ENCODE measurements at places on chromosomes 2 and 18. TPM values are rescaled to one million over a fixed set of nuclear protein-coding genes. Genes with fewer than 3 reads are reported as not detected.

DNA sequence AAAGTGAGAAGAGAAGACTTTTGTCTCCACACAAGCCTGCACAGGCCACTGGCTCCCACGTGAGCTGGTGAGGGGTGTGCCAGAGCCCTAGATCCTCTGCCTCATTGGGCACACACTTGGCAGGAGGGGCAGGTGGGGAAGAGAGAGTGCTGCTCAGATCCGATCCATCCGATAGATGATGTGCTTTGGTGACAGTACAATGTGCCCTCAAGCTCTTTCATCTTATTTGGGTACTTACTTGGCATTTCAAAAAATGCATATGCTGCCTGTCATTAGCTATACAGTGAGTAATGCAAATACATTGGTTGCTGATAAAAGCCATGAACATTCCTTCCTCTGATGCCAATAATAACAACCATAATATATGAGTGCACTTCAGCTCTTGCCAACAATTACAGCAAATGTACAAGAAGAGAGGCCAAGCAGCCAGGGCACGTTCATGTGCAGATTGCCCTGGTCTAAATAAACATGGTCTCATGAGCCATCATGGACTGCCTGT lies 255.3 kb downstream of the VAPA start:
- no peak for DNase-seq

DNA sequence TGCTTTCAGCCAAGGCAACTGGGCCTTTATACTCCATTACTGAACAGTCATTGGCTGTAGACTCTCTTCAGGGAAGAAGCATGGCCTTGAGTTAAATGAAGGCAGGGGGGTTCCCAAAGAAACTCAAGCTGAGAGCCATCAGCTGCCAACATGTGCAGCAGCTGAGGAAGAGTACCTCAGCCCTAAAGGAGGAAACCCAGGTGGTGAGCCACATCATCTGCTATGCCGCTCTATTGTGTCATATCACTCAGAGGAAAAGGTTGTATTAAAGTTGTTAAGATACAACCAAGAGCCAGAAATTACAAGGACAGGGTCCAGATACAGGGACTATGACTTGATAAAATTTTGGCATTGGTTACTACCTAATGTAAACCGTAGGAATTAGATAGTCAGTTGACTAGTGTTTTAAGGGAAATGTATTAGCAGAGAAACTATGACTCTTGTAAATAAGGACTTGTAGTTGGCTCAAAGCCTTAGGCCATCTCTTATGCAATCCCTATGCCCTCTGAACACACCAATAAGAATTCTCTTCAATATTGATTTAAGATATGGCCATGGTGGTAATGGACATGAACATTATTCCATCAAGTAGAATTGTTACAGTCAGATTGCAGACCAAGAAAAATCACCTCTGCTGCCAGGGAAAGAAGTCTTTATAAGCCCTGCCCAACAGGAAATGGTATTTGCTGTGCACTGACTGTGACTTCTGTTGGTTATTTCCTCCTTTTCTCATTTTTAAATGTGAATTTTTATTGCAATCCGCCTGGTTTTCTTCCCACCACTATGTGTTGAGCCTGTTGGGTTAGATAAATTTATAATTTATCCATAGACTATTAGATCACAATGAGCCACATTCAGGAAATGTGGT lies 9.2 kb upstream of the LRPPRC start:
- DNase-seq, result no peak

DNA sequence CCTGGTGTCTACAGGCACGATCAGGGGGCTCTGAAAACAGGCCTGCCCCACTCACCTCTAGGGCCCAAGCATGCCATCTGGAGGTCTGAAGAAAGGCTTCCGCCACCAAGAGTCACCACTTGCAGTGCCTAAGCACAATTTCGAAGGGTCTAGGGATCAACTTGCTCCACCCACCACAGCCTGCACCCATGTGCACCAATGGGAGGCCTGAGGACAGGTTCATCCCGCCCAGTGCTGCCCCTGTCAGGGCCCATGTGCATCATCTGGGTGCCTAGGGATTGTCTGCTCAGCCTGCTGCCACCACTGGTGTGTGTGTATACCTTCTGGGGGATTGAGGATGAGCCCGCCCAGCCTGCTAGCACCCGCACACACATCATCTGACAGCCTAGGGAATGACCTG lies 121.0 kb upstream of the ACVR1C start:
- no peak for DNase-seq

GRCh38 chr2:39730685-39731302 lies 48.3 kb downstream of the THUMPD2 start:
- DNase-seq, result no peak

- no peak for DNase-seq
Observed at GRCh38 chr2:198072655-198073054, 268.3 kb downstream of the PLCL1 start.

DNA sequence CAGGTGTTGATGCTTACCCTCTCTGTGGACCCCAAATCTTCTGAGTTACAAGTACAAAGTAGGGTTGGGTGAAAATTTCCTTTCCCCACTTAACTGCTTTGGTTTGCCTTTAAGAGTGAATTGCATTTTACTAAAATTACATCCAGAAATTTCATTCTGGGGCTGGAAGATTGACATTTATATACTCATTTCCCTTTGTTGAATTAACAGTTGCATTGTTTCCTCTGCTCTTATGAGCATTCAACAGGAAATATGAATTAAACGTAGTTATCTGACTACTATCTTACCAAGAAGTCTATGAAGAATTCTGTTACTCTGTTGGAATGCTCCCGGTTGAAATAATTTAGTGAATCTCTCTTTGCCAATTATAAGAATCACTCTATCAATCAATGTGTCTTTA lies 1231.1 kb upstream of the NXPH2 start:
- no peak for DNase-seq

GRCh38 chr2:42170619-42171395 lies 1.7 kb downstream of the EML4 start:
- no peak for DNase-seq

GRCh38 chr2:40546439-40547191 lies 94.7 kb upstream of the SLC8A1 start:
- DNase-seq, result no peak

- DNase-seq, result no peak
Observed at GRCh38 chr18:49819823-49820671, 6.7 kb upstream of the ACAA2 start.

DNA sequence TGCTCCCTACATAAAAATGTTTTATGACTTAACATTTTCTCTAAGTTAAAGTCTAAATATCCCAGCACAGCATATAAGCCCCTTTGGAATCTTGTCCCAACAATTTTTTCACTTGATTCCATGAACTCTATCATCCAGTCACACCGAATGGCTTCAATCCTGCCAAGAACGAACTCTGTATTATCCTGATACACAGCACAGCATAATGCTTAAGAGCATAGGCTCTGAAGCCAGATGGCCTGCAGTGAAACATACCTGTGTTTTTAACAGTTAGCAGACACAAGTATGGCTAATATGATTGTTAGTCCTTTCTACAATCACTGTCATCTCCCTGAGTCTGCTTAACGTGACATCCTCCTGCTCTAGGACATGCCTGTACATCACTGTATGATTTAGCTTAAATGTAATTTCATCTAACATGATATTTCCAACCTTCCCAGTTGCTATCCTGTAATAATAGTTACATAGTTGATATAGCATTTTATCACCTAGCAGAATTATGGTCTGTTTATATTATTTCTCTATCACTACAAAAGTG lies 669.5 kb downstream of the ERBB4 start:
- DNase-seq, result no peak

Gene ESPNL
- not detected for polyA plus RNA-seq

Gene POU3F3
- polyA plus RNA-seq, result 0.25 TPM

Gene KCNIP3
- 2.9 TPM for polyA plus RNA-seq

Data from aorta (tissue), 5 donors.